ENCODE measurements at places on chromosomes 12 and 14.

DNA sequence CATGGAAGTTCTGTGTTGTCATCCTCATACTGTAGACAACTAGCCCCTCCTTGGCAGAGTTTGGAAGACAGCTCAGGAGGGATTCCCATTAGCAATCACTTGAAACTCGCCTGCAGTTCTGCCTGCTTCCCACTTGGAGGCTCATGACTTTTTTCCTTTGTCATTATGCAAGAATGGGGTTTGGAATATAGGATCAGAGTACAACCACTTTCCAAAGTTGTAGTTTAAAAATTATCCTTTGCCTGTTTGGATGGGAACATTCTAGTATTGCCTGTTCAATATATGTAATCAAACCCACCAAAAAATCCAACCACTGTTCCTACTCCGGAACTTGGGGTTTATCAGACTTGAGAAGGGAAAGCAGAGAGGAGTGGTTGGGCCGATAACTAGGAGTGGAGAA lies 2.1 kb upstream of the GPD1 start:
- DNase-seq, result no peak

DNA sequence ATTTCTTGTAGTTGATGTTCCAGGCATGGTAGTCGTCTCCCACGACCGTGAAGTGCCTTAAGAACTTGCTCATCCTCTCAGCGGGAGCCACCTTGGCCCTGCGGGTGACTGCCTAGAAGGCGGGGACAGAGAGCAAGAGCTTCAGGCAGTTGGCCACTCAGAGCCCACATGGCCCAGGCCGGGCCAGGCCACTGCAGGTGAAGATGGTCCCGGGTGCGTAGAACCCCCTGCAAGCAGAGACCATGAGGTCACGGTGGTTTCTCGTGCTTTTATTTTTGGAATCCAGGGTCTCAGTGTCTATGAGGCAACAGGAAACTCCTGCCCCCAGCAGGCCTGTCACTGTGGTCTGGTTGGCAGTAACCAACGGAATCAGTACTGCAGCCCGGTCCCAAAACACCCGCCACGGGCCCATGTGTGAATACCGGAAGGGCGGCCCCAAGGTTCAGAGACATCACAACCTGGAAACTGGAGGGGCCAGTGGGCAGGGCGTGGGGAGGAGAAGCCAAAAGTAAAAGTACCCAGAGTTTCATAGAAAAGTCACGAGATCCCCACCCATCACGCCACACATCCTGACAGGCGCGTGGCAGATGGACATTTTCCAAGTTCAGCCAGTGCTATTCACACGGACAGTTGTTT lies 27.5 kb downstream of the HVCN1 start:
- DNase-seq, result peak; percentile 23

- no peak for DNase-seq
These were observed 31.2 kb downstream of the GSC start for GRCh38 chr14:94738751-94739150.

- no peak for DNase-seq
These were observed 11.8 kb downstream of the SLC39A5 start for GRCh38 chr12:56241424-56242303.

DNA sequence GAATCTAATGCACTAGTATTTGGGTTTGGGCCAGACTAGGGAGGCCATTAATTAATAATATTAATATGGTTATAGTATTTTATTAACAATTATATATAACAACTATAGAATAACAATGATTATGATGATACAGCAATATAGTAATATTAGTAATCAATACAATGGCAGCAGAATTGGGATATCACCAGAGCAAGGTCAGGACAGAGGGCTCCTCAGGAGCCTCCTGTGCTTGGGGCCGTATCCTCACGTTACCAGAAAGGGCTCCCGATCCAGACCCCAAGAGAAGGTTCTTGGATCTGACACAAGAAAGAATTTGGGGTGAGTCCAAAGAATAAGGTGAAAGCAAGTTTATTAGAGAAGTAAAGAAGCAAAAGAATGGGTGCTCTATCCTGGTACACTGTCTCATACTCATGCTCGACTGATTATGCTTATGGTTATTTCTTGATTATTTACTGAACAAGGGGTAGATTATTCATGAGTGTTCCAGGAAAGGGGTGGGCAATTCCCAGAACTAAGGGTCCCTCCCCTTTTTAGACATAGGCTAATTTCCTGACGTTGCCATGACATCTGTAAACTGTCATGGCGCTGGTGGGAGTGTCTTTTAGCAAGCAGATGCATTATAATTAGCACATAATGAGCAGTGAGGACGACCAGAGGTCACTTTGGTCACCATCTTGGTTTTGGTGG lies 61.6 kb downstream of the RIN3 start:
- no peak for DNase-seq

DNA sequence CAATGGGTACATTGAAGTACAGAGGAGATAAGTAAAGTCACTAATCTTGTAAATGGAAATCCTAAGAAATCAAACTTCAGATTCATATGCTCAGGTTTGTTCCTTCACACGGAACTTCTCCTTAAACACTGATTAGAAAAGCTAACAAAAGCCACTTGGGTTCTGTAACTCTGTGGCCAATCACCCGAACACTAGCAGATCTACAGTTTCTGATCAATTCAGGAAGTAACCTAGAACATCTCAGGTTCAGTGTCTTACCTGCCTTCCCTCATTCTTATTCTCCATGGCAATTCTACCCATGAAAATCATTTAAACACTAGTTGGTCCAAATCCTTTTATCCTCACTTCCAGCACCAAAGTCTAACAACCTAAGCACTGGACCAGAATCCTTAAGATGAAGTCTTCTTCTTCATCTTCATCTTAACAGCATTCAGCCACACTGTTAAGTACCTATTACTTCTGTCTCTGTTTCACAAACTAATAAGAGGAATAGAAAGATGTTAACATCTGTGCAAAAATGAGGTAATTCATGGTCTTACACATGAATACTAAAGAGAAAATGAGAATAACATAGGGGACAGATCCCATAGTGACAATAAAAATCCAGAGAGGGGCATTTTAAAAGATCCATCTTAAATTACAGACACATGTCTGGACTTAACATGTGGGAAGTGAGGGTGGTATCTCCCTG lies 184.5 kb downstream of the SSPN start:
- DNase-seq, result no peak

GRCh38 chr14:60647081-60647836 lies 2.0 kb downstream of the SIX1 start:
- DNase-seq, result no peak

- DNase-seq, result no peak
These were observed 38.4 kb upstream of the DDX11 start for GRCh38 chr12:31035226-31035625.

- DNase-seq, result no peak
These were observed 295.2 kb downstream of the SLC16A7 start for GRCh38 chr12:59890896-59891579.

GRCh38 chr14:29370024-29370423 lies 557.6 kb downstream of the PRKD1 start:
- DNase-seq, result no peak

DNA sequence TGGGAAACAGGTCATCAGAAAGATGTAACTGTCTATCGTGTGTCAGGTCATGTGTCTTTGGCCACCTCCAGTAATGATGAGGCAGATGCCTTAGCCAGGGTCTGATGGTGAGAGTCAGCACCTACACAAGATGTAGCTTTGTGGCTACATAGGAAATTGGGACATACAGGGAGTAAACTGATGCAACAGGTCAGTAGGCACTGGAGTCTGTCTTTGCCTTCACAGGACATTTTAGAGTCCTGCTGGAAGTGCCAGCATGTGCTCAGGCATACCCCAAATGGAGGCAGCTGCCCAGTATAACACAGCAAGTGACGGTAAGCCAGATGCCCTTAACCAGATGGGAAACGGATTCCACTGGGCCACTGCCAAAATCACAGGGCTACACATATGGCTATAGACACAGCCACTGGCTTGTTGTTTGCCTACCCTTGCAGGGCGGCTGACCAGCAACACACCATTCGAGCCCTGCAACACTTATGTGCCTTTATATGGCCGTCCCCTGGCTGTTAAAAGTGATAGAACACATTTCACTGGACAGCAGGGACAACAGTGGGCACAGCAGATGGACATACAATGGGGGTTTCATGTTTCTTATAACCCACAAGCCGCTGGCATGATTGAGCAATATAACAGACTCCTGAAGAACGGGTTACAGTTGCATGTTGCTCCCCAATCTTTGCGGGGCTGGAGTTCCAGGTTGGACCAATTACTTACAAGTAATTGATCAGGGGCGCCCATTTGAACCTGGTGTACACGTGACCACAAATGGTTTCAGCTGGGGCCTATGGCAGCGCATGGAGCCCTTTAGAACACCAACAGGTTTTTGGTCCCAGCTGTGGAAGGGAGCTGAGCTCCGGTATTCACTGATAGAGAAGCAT lies 12.9 kb upstream of the RNASE12 start:
- DNase-seq, result no peak

DNA sequence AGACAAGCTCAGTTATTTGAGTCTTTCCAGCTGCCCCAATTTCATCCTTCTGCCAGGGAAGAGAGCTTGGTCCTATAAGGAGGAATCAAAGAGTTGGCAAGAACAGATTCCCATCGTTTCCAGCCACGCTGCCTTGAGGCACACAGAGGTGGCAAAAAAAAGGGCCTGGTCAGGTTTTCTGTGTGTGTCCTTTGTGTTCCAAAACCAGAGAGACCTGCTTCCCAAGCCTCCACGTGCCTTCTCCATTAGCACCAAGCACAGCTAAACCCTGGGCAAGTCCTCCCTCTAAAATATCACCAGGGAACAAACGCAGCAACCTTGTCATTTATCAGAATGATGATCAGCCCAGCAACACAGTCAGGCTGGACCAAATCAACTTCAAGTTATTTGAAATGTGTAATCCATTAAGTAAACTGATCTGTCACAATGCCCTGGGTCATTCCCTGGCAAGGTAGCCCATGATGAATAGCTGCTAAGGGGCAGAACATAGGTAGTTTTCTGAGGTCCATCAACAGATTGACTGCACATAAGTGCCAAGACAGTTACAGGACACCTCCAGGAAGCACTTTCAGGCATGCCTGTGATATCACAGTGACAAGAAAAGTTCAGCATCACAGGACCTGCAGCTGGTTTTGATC lies 28.6 kb upstream of the C12orf42 start:
- DNase-seq, result no peak

- DNase-seq, result no peak
These were observed 244.9 kb downstream of the CACNA1C start for GRCh38 chr12:2297658-2298057.

- DNase-seq, result no peak
These were observed 141.0 kb downstream of the SLC8A3 start for GRCh38 chr14:70047598-70048312.

GRCh38 chr12:54988402-54989054 lies 4.0 kb upstream of the TESPA1 start:
- no peak for DNase-seq

GRCh38 chr14:106879241-106879640 lies 1352.9 kb downstream of the TMEM121 start:
- DNase-seq, result no peak

DNA sequence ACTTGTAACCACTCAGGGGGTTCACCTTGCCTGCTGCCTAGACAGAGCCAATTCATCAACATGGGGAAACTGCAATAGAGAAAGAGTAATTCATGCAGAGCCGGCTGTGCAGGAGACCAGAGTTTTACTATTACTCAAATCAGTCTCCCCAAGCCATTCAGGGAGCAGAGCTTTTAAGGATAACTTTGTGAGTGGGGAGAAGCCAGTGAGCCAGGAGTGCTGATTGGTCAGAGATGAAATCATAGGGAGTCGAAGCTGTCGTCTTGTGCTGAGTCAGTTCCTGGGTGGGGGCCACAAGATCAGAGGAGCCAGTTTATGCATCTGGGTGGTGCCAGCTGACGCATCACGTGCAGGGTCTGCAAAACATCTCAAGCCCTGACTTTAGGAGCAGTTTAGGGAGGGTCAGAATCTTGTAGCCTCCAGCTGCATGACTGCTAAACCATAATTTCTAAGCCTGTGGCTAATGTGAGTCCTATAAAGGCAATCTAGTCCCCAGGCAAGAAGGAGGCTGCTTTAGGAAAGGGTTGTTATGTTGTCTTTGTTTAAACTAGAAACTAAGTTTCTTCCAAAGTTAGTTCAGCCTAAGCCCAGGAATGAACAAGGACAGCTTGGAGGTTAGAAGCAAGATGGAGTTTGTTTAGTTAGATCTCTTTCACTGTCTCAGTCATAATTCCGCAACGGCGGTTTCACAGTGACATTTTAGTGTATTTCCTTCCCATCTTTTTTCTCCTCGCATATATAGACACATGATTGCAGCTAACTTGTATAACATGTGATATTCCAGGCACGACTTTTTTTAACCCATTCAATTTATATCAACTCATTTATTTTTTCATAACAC lies 68.9 kb upstream of the NCOR2 start:
- DNase-seq, result no peak

GRCh38 chr12:93536766-93537488 lies 35.5 kb upstream of the SOCS2 start:
- no peak for DNase-seq

DNA sequence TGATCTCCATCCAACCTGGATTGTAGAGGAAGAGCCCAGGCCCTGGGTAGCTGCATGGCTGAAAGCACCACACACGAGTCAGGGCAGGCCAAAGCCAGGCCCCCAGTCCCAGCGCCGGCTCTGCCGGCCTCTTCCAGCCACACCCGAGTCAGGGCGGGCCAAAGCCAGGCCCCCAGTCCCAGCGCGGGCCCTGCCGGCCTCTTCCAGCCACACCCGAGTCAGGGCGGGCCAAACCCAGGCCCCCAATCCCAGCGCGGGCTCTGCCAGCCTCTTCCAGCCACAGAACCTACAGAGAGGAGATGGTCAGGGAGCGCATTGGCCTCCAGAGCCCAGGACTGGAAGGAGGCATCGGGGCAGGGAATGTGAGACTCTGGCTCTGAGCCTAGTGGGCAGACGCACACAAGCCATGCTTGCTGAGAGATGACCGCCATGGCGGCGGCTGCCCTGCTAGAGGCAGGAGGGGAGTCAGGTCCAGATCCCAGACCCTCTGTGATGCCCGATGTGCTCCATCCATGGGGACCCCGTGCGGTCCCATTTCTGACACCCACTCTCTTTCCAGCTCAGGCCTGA lies 30.2 kb downstream of the BEGAIN start:
- DNase-seq, result no peak

DNA sequence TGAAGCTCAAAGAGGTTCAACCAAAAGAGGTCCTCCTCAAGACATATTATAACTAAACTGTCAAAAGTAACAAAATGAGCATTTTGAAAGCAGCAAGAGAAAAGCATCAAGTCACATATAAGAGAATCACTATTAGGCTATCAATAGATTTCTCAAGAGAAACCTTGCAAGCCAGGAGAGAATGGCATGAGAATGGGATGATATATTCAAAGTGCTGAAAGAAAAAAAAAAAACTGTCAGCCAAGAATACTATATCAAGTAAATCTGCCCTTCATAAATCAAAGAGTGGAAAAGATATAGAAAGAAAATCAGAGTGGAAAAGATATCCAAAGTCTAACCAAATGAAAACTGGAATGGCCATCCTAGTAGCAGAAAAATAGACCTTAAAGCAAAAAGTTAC lies 39.3 kb upstream of the TSPAN11 start:
- no peak for DNase-seq

- DNase-seq, result no peak
These were observed 19.7 kb downstream of the MARK3 start for GRCh38 chr14:103404920-103405319.

- no peak for DNase-seq
These were observed 8.1 kb downstream of the PRKAB1 start for GRCh38 chr12:119676022-119676421.

- DNase-seq, result no peak
These were observed 436.4 kb downstream of the ADAMTS20 start for GRCh38 chr12:43115441-43116160.

Data from stimulated activated CD8-positive, alpha-beta memory T cell treated with anti-CD3 and anti-CD28 coated beads, Interleukin-4, amount 100 ng/mL, for 1 hour (primary cell).